Melanocyte of skin (primary cell): ENCODE measurements at places on chromosomes 7 and 10. TPM values are rescaled to one million over a fixed set of nuclear protein-coding genes. Genes with fewer than 3 reads are reported as not detected.

Gene ENO4
- total RNA-seq, result 0.15 and 0.33 TPM in 2 replicates

Gene ASAH2
- total RNA-seq, result 0.67 and 1.9 TPM in 2 replicates

Gene COL28A1
- total RNA-seq, result under 0.01 TPM in 1 of 2 replicates, not detected in the other

Gene VGF
- 27.0 and 183 TPM in 2 replicates for total RNA-seq

Gene BAZ1B
- total RNA-seq, result 45.8 and 69.1 TPM in 2 replicates

Gene RARRES2
- not detected in 2 replicates for total RNA-seq
